Natural killer cell (primary cell): ENCODE measurements at places on chromosomes 7 and 10. TPM values are rescaled to one million over a fixed set of nuclear protein-coding genes. Genes with fewer than 3 reads are reported as not detected.

Gene TET1
- total RNA-seq = 4.0 TPM

Gene KLF14
- total RNA-seq = not detected

Gene SDK1
- not detected for total RNA-seq

Gene OR2A7
- total RNA-seq = not detected

Gene DNAJC12
- total RNA-seq = not detected

Gene ARHGAP22
- total RNA-seq = 0.21 TPM

Gene VSIR
- total RNA-seq = 193 TPM

DNA sequence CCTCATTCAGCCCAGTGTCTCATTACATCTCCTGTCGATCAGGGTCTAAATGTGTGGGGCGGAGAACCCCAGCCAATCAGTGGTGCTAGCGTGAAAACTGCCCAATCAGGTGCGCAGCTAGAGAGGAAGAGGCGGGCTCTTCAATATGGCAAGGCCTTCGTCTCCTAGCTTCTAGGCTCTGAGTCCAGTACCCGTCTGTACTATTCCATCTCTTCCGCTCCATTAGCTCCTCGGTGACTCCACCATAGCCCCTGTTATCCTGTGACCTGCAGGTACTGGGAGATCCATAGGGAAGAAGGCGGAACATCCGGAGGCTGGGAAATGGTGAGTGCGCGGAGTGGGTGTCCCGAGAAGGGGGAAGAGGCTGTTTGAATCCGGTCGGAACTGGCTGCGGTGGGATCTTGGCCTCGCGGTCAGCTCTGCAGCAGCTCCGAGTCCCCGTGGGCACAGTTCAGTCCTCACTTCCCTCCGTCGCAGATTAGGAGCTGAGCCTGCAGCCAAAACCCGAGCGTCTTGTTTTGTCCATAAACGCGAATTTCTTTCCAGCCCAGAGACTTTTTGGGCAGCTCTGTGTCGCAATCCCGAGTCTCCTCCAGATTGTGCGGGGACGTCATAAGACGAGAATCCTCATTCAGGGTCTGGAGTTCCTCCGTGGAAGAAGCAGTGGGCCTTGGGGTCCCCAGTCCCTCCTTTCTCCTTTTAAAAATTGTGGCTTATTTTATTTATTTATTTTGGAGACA is at the start of gene ZNF727:
TSS of gene ZNF727 (plus strand) at position 134 of the 740 bp plus-strand sequence. CDS start at position 322, 188 bp downstream.
- no peaks in the 10 kb centered on the region for H3K4me1 ChIP-seq
- DNase-seq = peak; percentile 23
- peak within 1 kb of the TSS; percentile 57 for H3K27ac ChIP-seq
- no peaks in the 10 kb centered on the region for H3K27me3 ChIP-seq

DNA sequence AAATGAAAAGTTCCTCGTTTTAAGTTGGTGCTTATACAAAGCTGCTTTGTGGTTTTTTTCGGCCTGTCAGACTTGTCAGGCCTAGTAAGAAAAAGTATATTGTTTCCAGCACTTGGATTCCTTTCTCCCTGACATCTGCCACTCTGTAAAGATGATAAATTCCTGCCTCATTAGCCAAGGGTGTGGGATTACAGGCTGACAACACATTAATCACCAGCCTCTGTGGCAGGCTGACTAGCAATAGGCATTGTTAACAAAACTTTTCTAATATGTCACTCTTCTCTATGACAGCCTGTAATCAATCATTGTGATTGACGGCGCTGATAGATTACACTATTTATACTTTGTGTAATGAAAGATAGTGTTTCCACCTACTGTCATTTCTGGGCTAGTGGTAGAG is 682.5 kb downstream of the LRMDA start:
- H3K27ac ChIP-seq = no peak overlapping the region
- no peaks in the 10 kb centered on the region for H3K4me1 ChIP-seq
- no peak for DNase-seq

- DNase-seq = no peak
- H3K36me3 ChIP-seq = peaks cover 2% of the 10 kb centered on the region
- peaks cover 68% of the 10 kb centered on the region for H3K4me1 ChIP-seq
- peak overlapping the region; percentile 91 for H3K27ac ChIP-seq
- no peaks in the 10 kb centered on the region for H3K27me3 ChIP-seq
Observed at GRCh38 chr10:22643775-22644174, 70.6 kb downstream of the PIP4K2A start.

GRCh38 chr7:114466917-114467316 is 52.3 kb downstream of the FOXP2 start:
- no peaks in the 10 kb centered on the region for H3K36me3 ChIP-seq
- no peaks in the 10 kb centered on the region for H3K27me3 ChIP-seq
- no peak overlapping the region for H3K27ac ChIP-seq
- H3K4me3 ChIP-seq = no peak overlapping the region
- no peak for DNase-seq

DNA sequence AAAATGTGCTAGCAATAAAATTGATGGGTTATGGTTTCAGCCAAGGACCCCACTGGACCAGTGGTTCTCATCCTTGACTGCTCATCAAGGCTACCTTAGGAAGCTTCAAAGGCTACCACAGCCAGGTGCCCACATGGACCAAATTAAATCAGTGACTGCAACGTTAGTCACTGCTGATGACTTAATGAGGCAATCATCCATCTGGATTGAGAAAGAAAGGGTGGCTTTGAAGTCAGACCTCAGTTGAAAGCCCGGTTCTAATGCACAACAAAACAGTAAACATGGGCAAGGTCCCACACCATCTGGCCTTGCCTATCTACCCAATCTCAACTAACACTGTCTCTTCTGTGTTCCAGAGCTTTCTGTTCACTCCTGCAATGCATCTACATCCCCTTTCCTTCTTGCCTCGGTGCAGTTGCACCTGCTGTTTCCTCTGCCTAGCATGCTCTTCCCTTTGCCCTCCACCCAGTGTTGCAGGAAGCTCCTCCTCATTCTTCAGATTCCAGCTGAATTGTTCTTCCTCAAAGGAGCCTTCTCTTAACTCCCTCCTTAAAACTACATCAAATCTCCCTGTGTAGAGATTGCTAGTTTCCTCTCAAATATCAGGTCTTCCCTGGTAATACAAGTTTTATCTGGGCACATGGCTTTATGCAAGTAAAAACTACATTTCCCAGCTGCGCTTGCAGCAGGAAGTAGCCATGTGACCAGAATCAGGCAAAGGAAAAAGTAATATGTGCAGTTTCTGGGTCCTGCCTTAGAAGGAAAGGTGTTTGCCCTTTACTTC is 10.3 kb upstream of the KCNK18 start:
- H3K4me3 ChIP-seq = no peak overlapping the region
- H3K27ac ChIP-seq = no peak overlapping the region
- peak; percentile 21 for DNase-seq
- no peaks in the 10 kb centered on the region for H3K27me3 ChIP-seq
- H3K4me1 ChIP-seq = no peaks in the 10 kb centered on the region

DNA sequence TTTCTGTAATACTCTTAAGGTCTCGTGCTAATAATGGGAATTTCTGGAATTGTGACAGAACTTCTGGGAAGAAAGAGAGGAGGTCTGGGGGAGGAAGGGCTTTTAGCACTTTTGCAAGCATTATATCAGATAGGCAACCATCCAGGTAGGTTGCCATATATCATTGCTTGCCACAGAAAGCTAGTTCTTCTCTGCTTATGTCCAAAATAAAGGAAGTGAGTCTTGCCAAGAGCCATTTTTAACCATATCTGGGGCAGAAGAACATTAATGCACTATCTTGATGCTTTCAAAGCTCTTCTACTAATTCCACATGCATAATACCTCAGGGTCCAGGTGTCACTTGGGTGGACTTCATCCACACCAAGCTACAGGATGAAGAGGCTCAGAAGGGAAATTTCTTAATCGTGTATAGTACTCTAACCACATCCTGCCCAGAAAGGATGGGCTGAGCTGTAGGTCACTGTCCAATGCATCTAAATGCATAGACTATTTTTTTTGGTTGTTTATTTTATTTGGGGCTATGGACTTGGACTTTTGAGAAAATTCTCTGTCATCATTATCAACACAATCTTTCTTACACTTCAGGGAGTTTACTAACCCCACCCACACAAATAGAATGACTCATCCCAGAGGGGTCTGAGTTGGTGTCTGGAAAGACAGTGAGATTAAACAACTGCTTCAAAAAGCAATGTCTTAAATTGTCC is 68.9 kb upstream of the ADO start:
- H3K36me3 ChIP-seq = no peaks in the 10 kb centered on the region
- no peaks in the 10 kb centered on the region for H3K27me3 ChIP-seq
- DNase-seq = peak; percentile 34
- no peak overlapping the region for H3K4me3 ChIP-seq
- no peak overlapping the region for H3K27ac ChIP-seq

- no peak for DNase-seq
- no peak overlapping the region for H3K27ac ChIP-seq
- H3K4me3 ChIP-seq = no peak overlapping the region
- H3K27me3 ChIP-seq = no peaks in the 10 kb centered on the region
Observed at GRCh38 chr7:129713544-129713943, 102.0 kb downstream of the NRF1 start.

- no peaks in the 10 kb centered on the region for H3K27me3 ChIP-seq
- H3K36me3 ChIP-seq = no peaks in the 10 kb centered on the region
- H3K4me1 ChIP-seq = no peaks in the 10 kb centered on the region
- no peak overlapping the region for H3K4me3 ChIP-seq
Observed at GRCh38 chr10:91711885-91712680, 79.2 kb upstream of the PPP1R3C start.

DNA sequence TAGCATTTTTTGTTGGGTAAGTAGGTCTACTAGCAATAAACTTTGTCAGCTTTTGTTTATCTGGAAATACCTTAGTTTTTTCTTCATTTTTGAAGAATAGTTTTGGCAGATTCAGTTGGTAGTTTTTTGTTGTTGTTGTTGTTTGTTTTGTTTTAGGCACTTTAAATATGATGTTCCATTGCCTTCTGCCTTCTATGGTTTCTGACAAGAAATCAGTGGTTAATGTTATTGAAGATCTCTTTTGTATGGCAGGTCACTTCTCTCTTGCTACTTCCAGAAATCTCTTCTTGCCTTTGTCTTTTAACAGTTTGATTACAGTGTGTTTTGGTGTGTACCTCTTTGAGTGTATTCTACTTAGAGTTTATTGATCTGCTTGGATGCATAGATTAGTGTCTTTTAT is 41.8 kb upstream of the ZNF365 start:
- H3K4me1 ChIP-seq = no peaks in the 10 kb centered on the region
- no peak overlapping the region for H3K4me3 ChIP-seq
- H3K27me3 ChIP-seq = no peaks in the 10 kb centered on the region
- no peaks in the 10 kb centered on the region for H3K36me3 ChIP-seq

DNA sequence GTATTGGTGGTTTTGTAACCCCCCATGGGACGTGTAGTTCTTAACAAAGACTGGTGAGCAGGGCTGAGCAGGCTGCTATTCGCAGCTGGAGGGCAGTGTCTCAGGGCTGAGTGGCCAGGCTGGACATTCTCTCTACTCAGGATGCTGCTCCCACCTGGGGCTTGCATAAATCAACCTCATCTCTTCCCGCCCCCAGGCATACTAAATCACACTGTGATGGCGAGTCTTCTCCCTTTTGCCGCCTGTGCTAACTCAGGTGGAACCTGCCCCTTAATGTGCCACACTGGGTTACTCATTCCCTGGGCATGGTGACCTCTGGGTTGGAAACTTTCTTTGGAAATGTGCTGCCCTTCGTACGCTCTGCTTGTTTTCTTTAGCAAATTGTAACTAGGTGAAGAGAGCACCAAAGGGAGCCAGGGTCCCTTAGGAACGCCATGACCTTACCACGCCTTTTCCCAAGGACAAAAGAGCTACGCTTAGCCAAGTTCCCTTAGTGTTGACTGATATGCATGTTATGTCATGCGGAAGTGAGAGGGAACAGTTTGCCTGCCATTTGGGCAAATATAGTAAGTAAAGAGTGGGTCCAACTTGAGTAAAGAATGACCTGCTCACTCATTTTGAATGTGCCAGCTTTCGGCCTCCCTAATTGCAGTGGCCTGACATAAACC is 40.4 kb upstream of the COBL start:
- no peak overlapping the region for H3K4me3 ChIP-seq
- no peak overlapping the region for H3K27ac ChIP-seq
- H3K36me3 ChIP-seq = no peaks in the 10 kb centered on the region

GRCh38 chr10:88953662-88954061 is 1.1 kb upstream of the ACTA2 start:
- no peaks in the 10 kb centered on the region for H3K36me3 ChIP-seq
- H3K4me1 ChIP-seq = no peaks in the 10 kb centered on the region
- DNase-seq = no peak

GRCh38 chr7:66668677-66669076 is 40.0 kb downstream of the KCTD7 start:
- no peaks in the 10 kb centered on the region for H3K4me1 ChIP-seq
- H3K27ac ChIP-seq = no peak overlapping the region
- no peaks in the 10 kb centered on the region for H3K36me3 ChIP-seq
- no peak overlapping the region for H3K4me3 ChIP-seq
- no peak for DNase-seq
- no peaks in the 10 kb centered on the region for H3K27me3 ChIP-seq

GRCh38 chr10:49169776-49170175 is 18.4 kb downstream of the TMEM273 start:
- no peaks in the 10 kb centered on the region for H3K27me3 ChIP-seq
- peaks cover 51% of the 10 kb centered on the region for H3K4me1 ChIP-seq
- H3K4me3 ChIP-seq = no peak overlapping the region
- no peak overlapping the region for H3K27ac ChIP-seq
- DNase-seq = no peak

- peaks cover 1% of the 10 kb centered on the region for H3K27me3 ChIP-seq
- peak; percentile 79 for DNase-seq
Observed at GRCh38 chr10:84267503-84268126, 22.8 kb downstream of the RGR start.

DNA sequence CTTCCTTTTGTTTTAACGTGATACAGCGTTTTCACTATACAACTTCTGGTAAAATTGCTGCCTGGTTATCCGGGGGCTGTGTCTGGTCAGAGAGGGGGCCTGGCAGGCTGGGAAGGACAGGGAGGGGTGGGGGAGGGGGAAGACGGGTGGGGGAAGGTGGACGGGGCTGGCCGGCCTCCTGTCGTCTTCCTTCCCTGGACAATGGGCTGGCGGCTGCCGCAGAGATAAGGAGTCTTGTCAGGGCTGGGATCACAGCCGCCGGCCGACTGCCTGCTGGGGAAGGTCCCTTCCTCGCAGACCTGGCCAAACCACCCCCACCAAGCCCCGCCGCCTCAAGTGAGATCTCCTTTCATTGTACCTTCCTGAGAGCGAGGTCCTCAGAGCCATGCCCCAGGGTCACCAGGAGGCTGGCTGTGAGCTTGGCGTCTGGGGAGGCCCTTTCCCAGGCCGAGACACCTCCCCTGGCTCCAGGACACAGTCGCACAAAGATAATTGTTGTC is 151.2 kb upstream of the TNRC18 start:
- peaks cover 10% of the 10 kb centered on the region for H3K4me1 ChIP-seq
- H3K27ac ChIP-seq = no peak overlapping the region
- H3K27me3 ChIP-seq = peaks cover 12% of the 10 kb centered on the region
- H3K36me3 ChIP-seq = no peaks in the 10 kb centered on the region
- no peak for DNase-seq

DNA sequence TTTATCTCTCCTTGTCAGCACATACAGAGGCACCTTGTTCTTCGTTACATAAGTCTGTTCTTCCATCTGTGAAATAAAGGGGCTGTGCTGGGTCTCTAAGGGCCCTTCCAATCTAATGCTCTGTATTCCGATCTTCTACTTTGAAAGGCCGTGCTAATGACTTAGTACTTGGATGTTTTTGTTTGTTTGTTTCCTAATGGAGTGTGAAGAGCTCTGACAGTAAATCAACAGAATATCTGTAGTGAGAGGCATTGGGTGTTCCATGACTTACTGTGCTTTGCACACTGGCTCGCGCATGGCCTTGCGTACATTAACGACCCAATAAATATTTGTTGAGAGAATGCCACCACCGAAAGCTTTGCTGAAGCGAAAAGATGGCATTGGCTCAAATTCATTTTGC is 162.1 kb downstream of the CHN2 start:
- no peaks in the 10 kb centered on the region for H3K27me3 ChIP-seq
- DNase-seq = no peak
- peaks cover 6% of the 10 kb centered on the region for H3K36me3 ChIP-seq
- no peak overlapping the region for H3K4me3 ChIP-seq

GRCh38 chr10:91340613-91341362 is 69.4 kb upstream of the HECTD2 start:
- no peaks in the 10 kb centered on the region for H3K4me1 ChIP-seq
- no peak for DNase-seq
- no peaks in the 10 kb centered on the region for H3K36me3 ChIP-seq
- H3K27ac ChIP-seq = no peak overlapping the region
